ENCODE measurements at places on chromosomes 7 and 10. TPM values are rescaled to one million over a fixed set of nuclear protein-coding genes. Genes with fewer than 3 reads are reported as not detected.

ADRB1 gene
- 0.27 TPM for total RNA-seq

GRCh38 chr7:8516976-8517375 is 83.6 kb downstream of the NXPH1 start:
- no peak for DNase-seq
- no peaks in the 10 kb centered on the region for H3K4me1 ChIP-seq
- no peaks in the 10 kb centered on the region for H3K27me3 ChIP-seq

DNA sequence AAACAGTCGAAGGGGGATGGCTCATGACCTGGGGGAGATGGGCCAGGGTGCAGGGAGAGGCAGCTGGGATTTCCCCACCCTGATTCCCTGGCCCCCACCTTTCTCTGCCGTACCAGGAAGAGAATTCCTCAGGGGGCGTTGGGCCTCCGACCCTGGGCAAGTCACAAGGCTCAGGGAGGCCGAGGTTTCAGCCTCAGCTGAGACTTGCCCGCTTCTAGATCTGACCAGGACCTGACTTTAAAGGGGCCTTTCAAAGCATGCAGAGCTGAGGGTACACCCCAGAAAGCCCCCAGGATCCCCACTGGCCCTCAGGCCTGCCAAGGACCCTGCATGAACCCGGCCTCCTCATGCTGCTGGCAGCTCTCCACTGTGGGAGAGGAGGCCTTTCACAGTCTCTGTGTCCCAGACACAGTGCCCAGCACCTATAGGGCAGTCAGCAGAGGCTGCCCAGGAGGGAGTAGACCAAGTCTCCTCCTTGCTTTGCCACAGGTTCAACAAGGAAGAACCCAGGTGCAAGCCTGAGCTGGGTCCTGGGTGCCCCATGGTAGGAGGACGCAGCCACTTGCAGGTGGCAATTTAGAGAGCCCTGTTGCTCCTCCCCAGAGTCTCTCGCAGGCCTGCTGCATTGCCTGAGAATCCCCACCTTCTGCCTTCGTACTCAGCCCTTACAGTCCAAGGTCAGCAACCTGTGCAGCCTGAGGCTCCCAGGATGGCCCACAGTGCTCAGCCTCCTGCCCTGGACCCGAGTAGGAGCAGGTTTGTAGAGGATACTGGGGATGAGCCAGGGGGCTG is 89.3 kb downstream of the CHST15 start:
- no peak overlapping the region for H3K27ac ChIP-seq
- H3K4me3 ChIP-seq: no peak overlapping the region
- DNase-seq: no peak
- H3K4me1 ChIP-seq: no peaks in the 10 kb centered on the region
- H3K27me3 ChIP-seq: no peaks in the 10 kb centered on the region
- H3K36me3 ChIP-seq: no peaks in the 10 kb centered on the region

GRCh38 chr7:129095258-129095657 is 40.3 kb upstream of the TNPO3 start:
- H3K27ac ChIP-seq: peak overlapping the region; percentile 12
- no peaks in the 10 kb centered on the region for H3K36me3 ChIP-seq
- DNase-seq: peak; percentile 32
- peaks cover 1% of the 10 kb centered on the region for H3K27me3 ChIP-seq

DNA sequence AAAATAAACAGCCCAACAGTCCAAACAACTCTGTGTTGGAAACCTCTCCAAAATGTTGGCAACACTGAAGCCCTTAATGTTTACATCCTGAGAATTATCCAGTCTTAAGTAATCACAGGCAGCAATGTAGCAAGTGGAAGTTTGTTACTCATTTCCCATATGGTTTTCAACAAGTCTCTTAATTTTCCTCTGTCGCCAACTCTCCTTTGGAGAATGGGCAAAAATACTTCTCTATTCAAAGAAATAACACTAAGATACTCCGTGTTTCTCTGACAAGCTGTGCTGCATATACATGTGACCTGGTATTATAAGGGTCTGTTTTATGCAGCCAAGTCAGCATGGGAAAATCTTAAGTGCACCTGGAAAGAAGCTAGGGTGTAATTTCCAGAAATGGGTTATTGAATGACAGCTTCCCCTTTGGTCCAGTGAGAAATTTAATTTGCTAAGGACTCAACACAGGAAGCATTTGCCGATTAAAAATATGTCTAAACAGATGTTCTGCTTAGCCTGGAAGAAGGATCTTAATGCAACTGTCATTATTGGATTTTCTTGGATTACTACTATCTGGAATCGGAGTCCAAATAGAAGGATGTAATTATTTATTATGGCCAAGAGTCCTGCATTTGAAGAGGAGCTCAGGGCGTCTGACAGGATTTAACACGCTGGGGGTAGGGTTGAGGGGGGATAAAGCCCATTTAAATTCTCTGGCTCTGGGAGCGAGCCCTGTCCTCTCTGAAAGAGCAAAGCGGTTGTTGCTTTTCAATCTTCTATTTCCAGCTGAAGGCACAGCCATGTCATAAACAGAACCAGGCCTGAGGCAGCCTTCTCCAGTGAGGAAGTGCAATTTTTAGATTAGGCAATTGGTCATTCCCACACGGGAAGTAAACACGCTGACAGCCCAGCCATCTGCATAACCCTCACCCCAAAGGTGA is 73.1 kb downstream of the TLL2 start:
- no peaks in the 10 kb centered on the region for H3K4me1 ChIP-seq
- peaks cover 7% of the 10 kb centered on the region for H3K27me3 ChIP-seq
- H3K4me3 ChIP-seq: no peak overlapping the region
- H3K27ac ChIP-seq: no peak overlapping the region

PSD gene
- total RNA-seq: 9.3 TPM

GRCh38 chr7:114631249-114631822 is 216.7 kb downstream of the FOXP2 start:
- no peaks in the 10 kb centered on the region for H3K4me1 ChIP-seq
- no peak overlapping the region for H3K27ac ChIP-seq
- no peaks in the 10 kb centered on the region for H3K36me3 ChIP-seq
- no peak for DNase-seq
- no peak overlapping the region for H3K4me3 ChIP-seq
- no peaks in the 10 kb centered on the region for H3K27me3 ChIP-seq

DNA sequence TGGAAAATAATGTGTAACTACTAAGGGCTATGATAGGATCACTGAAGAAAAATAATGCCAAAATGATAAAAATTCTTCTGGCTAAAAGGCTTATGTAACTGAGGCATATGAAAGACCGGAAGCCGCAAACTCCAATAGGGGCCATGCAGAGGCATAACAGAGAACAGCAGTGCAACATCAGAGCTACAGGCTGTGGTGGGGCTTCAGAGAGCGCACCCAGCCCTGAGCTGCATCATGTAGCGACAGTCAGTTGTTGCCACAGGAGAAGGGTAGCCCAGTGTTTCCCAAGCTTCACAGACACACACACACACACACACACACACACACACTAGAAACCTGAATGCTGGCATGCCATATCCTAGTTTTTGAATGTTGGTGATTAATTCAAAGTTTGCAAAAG is 9.3 kb downstream of the LLCFC1 start:
- no peaks in the 10 kb centered on the region for H3K36me3 ChIP-seq
- H3K27ac ChIP-seq: no peak overlapping the region
- H3K27me3 ChIP-seq: peaks cover 4% of the 10 kb centered on the region
- no peak overlapping the region for H3K4me3 ChIP-seq
- H3K4me1 ChIP-seq: no peaks in the 10 kb centered on the region
- no peak for DNase-seq

DNA sequence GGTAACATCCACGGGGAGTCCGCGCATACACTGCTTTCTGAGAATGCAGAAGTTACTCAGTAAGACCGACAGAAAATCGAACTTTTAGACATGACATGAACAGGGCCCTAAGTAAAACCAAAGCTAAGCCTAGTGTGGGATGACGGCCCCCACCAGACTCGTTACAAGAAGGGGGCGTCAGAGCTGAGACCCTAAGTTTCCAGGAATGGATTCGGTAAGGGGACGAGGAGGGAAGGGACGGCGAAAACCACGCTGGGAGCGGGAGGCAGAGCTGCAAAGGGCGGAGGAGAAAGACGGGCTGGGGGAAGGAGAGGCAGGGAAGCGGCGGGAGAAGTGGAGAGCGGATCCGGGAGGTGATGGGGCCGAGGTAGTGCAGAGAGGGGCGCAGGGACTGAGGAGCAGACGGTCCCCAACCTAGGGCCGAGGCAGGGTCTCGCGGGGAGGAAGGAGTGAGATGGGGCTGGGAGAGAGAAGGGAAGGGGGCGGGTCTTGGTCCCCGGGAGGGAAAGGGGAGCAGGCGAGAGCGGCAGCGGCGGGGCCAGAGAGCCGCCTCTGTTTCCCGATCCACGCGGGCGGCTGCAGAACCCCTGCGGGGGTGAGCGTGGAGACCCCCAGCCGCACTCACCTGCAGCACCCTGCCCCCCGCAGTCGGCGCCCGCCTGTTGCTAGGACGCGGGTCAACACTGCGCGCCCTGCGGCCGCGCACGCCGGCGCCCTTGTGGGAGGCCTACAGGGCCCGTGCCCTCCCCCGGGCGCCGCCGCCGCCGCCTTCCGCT is 513 bp downstream of the ODAD2 start:
- H3K36me3 ChIP-seq: no peaks in the 10 kb centered on the region
- H3K4me1 ChIP-seq: peaks cover 13% of the 10 kb centered on the region
- DNase-seq: peak; percentile 37
- peaks cover 31% of the 10 kb centered on the region for H3K27me3 ChIP-seq
- peak overlapping the region; percentile 24 for H3K27ac ChIP-seq
- peak overlapping the region; percentile 80 for H3K4me3 ChIP-seq

MKX gene
- total RNA-seq: 0.81 TPM

TMEM229A gene
- not detected for total RNA-seq

DNA sequence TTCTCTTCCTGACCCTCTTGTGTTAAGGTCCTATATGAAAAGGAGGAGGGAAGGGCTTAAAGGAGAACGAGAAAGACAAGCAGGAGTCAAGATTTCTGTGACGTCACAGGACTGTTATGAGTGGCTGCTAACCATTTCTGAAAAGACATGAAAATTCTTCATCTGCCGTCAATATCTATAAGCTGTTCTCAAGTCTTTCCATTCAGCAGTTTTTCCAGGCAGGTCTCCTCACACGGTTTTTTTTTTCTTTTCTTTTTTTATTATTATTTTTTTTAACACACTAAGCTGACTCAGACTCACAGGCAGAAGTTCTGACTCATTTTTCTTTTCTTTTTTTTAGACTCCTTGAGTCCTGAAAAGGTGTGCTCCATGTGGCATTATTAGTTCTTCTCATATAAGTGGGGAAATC is 72.0 kb downstream of the DGKI start:
- no peaks in the 10 kb centered on the region for H3K36me3 ChIP-seq
- H3K27me3 ChIP-seq: peaks cover 10% of the 10 kb centered on the region
- H3K4me1 ChIP-seq: no peaks in the 10 kb centered on the region
- peak; percentile 4 for DNase-seq
- H3K27ac ChIP-seq: no peak overlapping the region

- no peak overlapping the region for H3K27ac ChIP-seq
- peaks cover 10% of the 10 kb centered on the region for H3K27me3 ChIP-seq
- H3K4me3 ChIP-seq: no peak overlapping the region
Measured at GRCh38 chr7:31007634-31008033, 43.9 kb downstream of the GHRHR start.

GRCh38 chr7:67764289-67764688 is 767.7 kb downstream of the TYW1 start:
- no peak overlapping the region for H3K27ac ChIP-seq
- H3K4me1 ChIP-seq: no peaks in the 10 kb centered on the region
- H3K4me3 ChIP-seq: no peak overlapping the region
- no peaks in the 10 kb centered on the region for H3K27me3 ChIP-seq
- DNase-seq: no peak

DNA sequence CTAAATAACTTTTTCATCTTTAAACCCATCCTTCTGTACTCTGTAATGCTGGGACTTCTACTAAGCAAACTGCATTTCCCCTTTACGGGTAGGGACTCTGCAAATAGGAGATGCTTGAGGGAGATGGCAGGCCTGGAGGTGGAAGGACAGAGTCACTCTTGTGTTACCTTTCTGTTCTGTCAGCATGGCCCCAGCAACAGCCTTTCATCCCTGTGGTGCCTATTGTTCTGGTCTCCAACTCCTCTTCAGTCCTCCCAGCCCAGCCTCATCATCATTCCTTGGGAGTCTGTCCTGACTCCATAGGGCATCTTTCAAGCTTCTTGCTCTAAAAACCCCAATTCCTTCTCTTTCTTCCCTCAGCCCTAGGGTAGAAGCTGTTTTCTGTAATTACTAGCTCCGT is 230.0 kb downstream of the SNX13 start:
- no peaks in the 10 kb centered on the region for H3K36me3 ChIP-seq
- H3K4me1 ChIP-seq: no peaks in the 10 kb centered on the region
- no peak overlapping the region for H3K27ac ChIP-seq

GRCh38 chr7:99943641-99944496 is 14.4 kb upstream of the GJC3 start:
- H3K4me1 ChIP-seq: peaks cover 11% of the 10 kb centered on the region
- H3K27ac ChIP-seq: no peak overlapping the region
- H3K27me3 ChIP-seq: peaks cover 16% of the 10 kb centered on the region
- H3K36me3 ChIP-seq: no peaks in the 10 kb centered on the region

KCNH2 gene
- total RNA-seq: 0.29 TPM

COL13A1 gene
- total RNA-seq: not detected

CPA1 gene
- not detected for total RNA-seq

DNA sequence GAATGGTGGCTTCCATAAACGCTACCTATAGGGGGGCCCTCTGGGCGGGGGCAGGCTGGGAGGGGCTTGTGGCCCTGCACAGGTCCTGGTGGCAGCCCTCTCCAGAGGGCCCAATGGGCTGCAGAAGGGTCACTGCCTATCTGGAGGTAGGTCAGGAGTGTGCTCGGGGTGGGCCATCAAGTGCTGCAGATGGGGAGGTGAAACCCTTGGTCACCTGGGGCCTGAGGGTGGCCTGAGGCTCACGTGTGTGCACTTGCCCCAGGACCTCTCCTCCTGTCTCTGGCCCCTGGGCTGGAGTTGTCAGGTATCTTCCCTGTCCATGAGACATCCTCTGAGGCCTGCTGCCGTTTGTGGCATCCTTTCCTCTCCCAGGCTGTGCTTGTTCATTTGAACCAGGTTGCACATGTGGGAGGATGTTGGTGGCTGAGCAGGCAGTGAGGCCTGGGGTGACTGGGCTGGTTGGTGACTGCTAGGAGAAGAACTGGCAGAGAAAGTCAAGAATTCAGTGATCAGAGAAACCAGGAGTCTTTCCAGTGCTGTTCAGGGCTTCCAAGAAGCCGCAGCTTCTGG is 21.1 kb upstream of the SH2D4B start:
- H3K36me3 ChIP-seq: peaks cover 37% of the 10 kb centered on the region
- peaks cover 32% of the 10 kb centered on the region for H3K4me1 ChIP-seq
- no peak overlapping the region for H3K4me3 ChIP-seq

PRSS1 gene
- total RNA-seq: not detected

DNA sequence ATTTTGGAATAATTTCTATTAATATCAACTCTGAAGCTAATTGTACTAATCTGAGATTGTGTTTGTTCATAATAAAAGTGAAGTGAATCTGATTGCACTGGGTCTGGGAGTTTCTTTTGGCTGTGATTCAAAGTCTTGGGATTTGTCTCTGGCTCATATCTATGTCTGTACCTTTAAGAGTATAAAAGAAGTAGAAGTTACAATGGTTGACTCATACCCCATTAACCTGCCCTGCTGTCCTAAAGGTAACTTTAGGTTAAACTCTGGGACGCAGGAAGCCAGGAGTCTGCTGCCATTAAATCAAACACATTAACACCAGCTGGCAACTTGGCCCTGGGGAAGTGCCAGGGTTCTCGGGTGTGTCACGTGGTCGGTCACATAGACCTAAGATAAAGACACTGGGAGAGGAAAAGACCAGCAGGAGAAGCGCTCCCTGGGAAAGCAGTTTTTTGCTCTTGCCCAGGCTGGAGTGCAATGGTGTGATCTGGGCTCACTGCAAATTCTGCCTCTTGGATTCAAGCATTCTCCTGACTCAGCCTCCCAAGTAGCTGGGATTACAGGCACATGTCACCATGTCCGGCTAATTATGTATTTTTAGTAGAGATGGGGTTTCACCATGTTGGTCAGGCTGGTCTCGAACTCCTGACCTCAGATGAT is 17.8 kb downstream of the SCD start:
- peaks cover 47% of the 10 kb centered on the region for H3K36me3 ChIP-seq
- DNase-seq: peak; percentile 17
- no peak overlapping the region for H3K4me3 ChIP-seq
- H3K27ac ChIP-seq: no peak overlapping the region

Measured in activated CD8-positive, alpha-beta T cell treated with anti-CD3 and anti-CD28 coated beads for 36 hours (primary cell).